HepG2 (cell line): ENCODE measurements at places on chromosomes 5 and 9. TPM values are rescaled to one million over a fixed set of nuclear protein-coding genes. Genes with fewer than 3 reads are reported as not detected.

Gene MAP1B
- 6.2 and 12.6 TPM in 2 replicates for total RNA-seq

DNA sequence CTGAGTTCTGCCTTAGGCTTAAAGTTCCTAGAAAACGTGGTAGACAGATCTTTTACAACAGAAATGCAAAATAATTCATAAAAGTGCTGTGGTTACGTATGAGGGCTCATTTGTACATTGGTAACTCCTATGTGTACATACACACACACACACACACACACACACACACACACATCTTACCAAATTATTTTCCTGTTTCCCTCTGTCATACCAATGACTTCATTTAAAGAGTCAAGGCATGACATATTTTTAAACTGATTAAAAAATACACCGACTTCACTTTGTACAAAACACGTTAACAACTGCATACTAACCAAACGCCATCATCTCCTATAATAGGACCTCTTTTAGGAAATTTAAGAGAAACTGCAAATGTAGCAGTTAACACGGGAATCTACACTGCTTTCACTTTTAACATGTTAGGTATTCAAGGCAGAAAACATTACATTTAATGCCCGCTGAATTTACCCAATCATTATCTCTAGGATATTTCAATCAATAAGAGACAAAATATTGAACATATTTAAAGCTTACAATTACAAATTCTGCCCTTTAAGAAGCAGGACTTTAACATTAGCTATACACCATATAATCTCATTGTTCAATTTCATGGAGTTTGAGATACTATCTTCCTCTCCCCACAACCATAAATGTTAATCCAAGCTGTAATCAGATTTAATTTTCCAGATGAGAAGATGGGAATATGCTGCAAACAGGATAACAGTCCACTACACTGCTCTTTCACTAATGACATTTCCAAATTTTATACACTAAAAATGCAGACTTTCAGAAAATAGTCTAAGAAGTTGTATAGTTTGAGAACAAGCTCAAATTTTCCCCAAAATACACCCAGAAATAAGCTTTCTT lies 133.1 kb downstream of the DENND1A start:
- H3K27ac ChIP-seq: no peak overlapping the region
- no peaks in the 10 kb centered on the region for H3K36me3 ChIP-seq
- DNase-seq: no peak
- H3K4me3 ChIP-seq: no peak overlapping the region
- H3K4me1 ChIP-seq: no peaks in the 10 kb centered on the region; the same call in 1 of the 2 replicates

- H3K4me1 ChIP-seq: peaks cover 13% of the 10 kb centered on the region
- H3K36me3 ChIP-seq: peaks cover 89% of the 10 kb centered on the region
- DNase-seq: no peak
- no peak overlapping the region for H3K4me3 ChIP-seq
Observed at GRCh38 chr9:114304416-114305188, 18.3 kb upstream of the ORM1 start.

DNA sequence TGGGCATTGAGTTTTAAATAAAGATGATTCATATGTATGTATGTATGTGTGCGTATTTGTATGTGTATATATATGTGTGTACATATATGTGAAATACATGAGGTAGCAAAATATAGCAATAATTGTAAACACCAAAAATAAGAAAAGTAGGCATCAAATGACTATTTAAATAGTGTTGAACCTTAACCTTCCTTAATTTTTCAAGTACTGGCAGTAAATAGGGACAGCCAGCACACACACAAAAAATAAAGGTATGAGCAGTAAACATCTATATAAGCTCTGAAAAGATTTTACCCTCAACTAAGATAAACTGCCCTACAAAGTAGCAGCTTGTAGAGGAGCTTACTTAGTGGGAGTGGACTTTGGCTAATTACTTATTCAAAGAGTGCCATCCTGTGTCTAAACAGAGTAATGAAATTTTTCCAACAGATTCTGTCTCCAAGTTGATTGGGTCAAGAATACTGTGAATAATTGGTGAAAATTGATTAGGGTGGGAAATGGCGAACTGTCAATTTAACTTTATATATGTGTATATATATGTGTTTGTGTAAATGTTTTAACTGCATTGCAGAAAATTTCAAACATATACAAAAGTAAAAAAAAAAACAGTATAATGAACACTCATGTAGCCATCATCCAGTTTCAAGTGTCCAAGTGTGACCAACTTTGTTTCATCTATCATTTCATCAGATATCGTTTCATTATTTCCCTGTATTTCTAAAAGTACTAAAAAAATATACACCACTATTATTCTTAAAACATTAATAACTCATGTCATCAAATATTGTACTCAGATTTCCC lies 2.0 kb upstream of the ADAMTS6 start:
- peak overlapping the region; percentile 73 for H3K4me3 ChIP-seq
- no peaks in the 10 kb centered on the region; the same call in 2 of the 3 replicates for H3K27me3 ChIP-seq
- DNase-seq: peak; percentile 63

GRCh38 chr9:114504341-114505186 lies 709 bp downstream of the WHRN start:
- DNase-seq: no peak
- peak overlapping the region; percentile 80 for H3K4me3 ChIP-seq
- peaks cover 38% of the 10 kb centered on the region for H3K4me1 ChIP-seq
- peaks cover 20% of the 10 kb centered on the region; the same call in 2 of the 3 replicates for H3K27me3 ChIP-seq
- H3K36me3 ChIP-seq: no peaks in the 10 kb centered on the region
